ENCODE measurements at places on chromosomes 4 and X. TPM values are rescaled to one million over a fixed set of nuclear protein-coding genes. Genes with fewer than 3 reads are reported as not detected.

- DNase-seq: no peak
Measured at GRCh38 chrX:14694611-14695010, 165.3 kb downstream of the GLRA2 start.

DNA sequence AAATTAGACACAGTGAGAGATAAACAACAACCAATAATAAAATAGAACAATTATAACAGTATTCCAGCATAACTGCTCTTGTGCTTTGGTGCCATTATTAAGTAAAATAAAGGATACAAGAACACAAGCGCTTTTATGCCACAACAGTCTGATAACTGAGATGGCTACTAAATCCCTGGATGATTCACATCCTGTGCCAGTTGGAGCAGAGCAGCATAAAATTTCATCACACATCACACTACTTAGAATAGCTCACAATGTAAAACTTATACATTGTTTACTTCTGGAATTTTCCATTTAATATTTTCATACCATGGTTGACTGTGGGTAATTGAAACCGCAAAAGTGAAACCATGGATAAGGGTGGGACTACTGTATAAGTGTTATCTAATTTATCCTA, 399.9 kb upstream of the CNKSR2 start:
- DNase-seq: no peak

Gene IL21
- 0.12 TPM for total RNA-seq

GRCh38 chr4:7368296-7368695, 66.4 kb downstream of the PSAPL1 start:
- no peak for DNase-seq

DNA sequence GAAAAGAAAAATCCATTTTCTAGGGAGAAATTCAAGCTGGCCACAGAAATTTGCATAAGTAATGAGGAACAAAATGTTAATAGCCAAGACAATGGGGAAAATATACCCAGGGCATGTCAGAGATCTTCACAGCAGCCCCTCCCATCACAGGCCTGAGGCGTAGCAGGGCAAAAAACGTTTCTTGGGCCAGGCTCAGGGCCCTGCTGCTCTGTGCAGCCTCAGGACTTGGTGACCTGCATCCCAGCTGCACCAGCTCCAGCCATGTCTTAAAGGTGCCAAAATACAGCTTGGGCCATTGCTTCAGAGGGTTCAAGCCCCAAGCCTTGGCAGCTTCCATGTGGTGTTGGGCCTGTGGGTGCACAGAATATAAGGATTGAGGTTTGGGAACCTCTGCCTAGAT, 32.1 kb upstream of the TMPRSS11B start:
- no peak for DNase-seq

Gene SOWAHD
- total RNA-seq: 1.1 TPM

DNA sequence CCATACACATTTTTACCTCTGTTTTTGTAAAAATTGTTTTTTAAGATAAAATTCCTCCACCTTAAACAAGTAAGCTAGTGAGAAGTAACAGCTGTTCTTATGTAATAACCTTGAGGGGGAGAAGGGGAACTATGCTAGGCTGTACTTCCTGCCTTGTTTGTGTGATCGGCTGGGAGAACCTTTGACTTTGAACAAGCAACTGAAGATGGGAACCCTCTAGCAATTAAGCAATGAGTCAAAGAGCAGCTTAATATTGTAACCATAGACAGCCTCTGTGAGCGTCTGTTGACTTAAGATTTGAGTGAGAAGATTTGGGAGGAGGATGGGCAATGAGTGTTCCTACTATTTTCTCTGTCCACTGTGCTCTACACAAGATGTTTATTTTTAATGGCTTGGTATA, 135.1 kb downstream of the SCLT1 start:
- no peak for DNase-seq

Gene CITED1
- 2.8 TPM for total RNA-seq

DNA sequence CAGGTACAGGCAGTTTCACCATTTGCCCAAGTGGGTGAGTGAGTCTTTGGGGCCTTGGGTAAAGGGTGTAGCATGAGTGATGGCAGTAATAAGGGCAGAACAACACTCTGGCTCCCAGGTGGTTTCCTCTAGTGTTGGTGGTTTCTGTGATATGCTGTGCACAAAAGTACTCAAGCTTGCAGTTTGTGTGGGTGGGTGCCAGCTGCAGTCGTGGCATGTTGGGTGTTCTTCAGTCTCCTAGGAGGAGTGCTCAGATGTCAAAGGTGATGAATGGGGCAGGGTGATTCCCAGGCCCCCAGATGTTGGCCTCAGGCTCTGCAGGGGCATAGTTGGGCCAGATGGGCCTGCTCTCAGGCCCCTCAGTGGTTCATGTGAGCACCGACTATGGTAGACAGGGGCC, 166.1 kb upstream of the KLF8 start:
- no peak for DNase-seq

GRCh38 chrX:19096586-19096985, 25.7 kb downstream of the ADGRG2 start:
- DNase-seq: no peak

- DNase-seq: peak; percentile 55
Measured at GRCh38 chr4:39319676-39320075, 46.5 kb downstream of the RFC1 start.

DNA sequence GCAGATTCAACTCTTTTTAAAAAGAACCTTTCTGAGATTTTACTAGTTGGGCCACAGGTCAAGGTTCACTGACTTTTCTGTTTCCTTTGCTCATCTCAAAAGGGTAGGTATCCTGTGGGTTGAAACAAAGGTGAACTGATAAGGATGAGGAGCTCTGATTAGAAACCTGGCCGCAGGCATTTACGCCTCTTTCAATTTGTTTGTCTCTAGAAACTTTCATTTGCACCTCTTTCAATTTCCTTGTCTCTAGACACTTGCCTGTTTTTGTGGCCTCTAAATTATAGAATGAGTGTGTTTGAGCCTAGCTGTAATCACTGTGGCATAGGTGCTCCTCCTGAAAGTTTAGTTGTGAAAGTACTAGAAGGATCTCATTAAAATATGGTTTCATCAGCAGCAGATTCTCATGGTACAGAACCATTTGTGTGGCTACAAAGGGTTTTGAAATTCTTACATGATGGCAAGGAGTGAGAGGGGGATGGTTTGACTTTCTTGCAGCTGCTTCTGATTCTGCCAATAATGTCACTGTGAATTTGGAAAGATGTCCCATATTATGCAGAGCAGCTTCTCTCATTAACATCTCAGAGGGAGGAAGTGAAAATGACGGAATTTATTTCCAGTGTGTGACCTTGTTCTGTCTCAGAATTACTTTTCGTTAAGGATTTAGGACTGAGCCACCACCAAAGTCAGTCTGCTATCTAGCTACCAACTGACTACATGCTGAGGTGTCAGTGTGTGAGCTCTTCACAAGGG, 142.2 kb downstream of the SH2D1A start:
- DNase-seq: no peak

DNA sequence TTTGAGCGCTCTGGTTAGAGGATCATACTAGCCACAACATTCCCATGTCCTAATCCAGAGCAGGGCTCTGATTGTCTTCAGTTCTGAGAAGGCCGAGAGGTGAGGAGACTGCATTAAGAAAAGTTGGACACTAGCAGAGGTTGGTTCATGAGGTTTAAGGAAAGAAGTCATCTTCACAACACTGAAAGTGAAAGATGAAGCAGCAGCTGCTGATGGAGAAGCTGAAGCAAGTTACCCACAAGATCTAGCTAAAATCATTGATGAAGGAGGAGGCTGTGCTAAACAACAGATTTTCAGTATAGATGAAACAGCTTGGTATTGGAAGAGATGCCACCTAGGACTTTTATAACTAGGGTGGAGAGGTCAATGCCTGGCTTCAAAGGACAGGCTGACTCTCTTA, 36.8 kb downstream of the RAP1GDS1 start:
- no peak for DNase-seq

DNA sequence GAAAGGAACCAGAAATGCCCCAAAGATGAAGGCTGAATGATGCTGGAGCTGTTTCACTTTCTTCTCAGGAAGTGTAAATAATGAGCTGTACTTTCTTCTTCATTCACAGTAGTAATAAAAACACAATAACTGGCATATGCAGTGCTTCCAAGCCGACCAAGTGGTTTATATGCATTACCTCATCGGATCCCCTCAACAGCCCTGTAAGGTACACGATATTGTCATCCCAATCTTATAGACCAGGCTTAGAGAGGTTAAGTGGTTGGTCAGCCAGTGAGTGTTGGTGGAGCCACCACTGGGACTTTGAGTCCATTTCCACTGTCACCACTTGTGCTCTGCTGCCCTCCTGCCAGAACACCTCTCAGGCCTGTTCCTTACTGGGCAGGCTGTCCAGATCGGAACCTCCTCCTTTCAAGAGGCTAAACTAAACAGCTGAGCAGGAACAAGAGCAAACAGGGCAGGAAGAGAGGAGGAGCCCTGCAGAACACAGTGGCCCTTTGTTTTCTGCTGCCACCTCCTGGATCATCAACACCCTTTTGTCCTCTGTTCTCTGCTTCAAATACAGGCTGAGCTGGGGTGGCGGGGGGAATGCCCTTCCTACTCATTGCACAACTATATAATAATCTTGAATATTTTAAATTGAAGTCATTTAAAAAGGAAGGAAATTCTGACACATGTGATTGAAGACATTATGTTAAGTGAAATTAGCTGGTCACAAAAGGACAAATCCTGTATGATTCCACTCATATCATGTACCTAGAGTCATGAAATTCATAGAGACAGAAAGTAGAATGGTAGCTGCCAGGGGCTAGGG, 112.5 kb upstream of the ATP6AP2 start:
- DNase-seq: peak; percentile 47

Gene BGN
- total RNA-seq: 0.37 TPM

- DNase-seq: no peak
Measured at GRCh38 chr4:131302108-131302507, 1847.0 kb upstream of the PCDH10 start.

Gene COL4A5
- total RNA-seq: 29.4 TPM

DNA sequence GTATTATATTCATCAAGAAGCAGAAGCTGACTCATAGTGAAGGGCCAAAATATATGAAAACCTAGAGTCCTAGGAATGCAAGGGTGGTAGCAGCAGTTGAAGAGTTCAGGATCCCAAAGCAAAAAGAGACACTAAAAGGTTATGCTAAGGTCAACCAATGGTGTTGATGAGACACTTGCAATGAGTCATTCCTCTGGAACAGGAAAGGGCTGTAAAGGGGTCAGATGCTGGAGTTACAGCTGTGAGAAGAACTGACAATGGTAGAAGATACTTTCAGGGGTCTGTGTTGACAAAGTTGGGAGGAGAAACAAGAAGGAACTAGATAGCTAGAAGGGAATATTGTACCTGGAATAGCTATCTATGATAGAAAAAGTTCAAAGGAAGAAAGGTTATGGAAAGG, 47.5 kb downstream of the ZGRF1 start:
- peak; percentile 6 for DNase-seq

Gene CLGN
- 1.4 TPM for total RNA-seq

DNA sequence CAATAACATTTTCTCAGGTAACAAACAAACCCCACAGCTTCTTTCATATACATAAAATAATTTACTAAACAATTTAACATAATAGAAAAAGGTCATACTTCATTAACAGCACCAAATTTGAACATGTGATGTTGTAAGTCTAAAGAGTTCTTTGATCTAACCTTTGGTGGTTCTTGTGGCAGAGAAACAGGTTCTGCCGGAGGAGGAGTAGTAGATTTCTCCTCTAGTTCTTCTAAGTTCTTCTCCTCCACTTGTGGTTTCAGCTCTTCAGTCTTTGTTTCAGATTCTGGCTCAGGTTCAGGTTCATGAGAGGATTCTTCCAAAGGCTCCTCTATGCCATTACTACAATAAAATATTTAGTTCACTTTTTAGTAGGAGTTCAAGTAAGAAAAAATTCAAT, 18.3 kb downstream of the G3BP2 start:
- DNase-seq: no peak

- no peak for DNase-seq
Measured at GRCh38 chr4:44147571-44148075, 301.0 kb downstream of the KCTD8 start.

DNA sequence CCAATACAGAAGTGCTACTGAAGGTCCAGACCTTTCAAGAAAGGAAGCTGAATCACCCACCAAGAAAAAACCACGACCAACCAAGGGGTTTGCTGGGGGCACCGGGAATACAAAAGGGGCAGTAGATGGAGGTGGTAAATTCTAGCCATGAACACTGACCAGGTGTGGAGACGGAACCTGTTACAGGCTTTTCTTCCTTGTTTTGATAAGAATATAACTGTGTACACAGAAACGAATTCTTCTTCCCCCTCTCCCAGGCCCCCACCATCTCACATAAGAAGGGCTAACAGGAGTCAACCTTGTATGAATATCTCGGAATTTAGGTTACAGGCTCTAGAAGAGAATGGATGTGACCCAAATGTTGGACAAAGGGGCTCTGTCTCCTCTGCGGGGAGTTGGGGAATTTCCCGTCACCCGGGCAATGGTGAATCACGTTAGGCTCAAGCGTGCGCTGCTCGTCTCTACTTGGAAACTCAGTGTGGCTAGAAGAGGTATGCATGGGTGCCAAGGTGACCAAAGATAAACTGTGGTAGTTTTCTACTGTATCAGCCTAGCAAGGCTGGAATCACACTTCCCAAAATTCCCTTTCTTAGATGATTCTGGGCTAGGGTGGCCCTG, 87.0 kb downstream of the AFAP1 start:
- DNase-seq: no peak

- DNase-seq: no peak
Measured at GRCh38 chr4:153020457-153020856, 84.3 kb downstream of the FHDC1 start.

DNA sequence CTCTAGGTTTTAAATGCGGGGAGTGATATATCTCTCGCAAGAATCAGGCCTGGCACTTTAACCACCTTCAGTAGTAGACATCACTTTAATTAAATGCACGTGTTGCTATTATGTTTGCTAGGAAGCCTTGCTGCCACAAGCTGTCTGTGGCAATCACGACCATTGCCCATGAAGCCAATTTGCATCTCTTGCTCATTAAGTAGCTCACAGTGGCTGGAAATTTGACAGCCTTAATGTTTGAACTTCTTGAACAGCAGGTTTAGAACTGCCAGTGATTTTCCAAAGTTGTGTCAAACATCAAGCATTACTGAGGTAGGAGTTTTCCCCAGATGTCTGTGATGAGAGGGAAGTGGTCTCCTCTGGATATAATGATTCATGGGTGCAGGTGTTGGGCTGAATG, 642.3 kb upstream of the CPEB2 start:
- DNase-seq: no peak

DNA sequence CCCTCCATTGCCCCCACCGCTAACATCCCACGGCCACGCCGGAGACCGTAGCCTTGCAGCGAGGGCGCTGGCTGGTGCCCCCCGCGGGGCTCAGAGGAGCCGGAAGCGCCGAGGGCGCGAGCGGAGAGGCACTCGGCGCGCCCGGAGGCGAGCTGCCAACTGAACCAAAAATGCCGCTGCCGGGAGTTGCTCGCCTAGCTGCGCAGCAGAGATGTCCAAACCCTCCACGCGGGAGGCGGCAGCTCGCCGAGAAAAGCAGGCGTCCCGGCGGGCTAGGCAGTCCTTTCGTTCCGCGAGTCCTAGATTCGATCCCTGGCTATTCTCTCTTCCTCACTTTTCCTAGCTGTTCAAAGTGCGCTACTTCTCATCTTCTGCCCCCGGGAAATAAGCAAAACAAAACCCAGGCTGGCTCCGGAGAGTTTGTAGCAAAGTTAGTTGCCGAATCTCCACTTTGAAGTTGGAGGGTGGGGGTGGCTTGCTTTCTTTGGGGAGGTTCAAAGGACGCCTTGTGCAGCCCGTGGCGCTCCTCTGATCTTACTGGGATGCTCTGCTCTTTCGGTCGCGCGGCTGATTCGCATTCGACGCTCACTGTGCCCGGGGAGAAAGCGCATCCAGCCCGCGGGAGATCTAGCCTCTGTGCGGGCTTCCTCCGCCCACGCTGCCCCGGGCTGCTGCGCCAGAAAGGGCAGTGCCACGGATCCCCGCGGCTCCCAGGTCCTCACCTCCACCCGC, 723 bp downstream of the NKX6-1 start:
- peak; percentile 8 for DNase-seq

- DNase-seq: no peak
Measured at GRCh38 chr4:37726666-37727065, 40.5 kb upstream of the RELL1 start.

- no peak for DNase-seq
Measured at GRCh38 chr4:36142504-36142903, 101.8 kb downstream of the ARAP2 start.
